ENCODE measurements at places on chromosomes 7 and 10. TPM values are rescaled to one million over a fixed set of nuclear protein-coding genes. Genes with fewer than 3 reads are reported as not detected.

The UCMA gene
- total RNA-seq = not detected

The LIPJ gene
- total RNA-seq = under 0.01 TPM

The STRIP2 gene
- 19.7 TPM for total RNA-seq

The SPDYE2 gene
- not detected for total RNA-seq

The CLCN1 gene
- under 0.01 TPM for total RNA-seq

The ANKRD61 gene
- total RNA-seq = not detected

The CYP2C8 gene
- 0.29 TPM for total RNA-seq

The ITPRID1 gene
- total RNA-seq = not detected

The PPP1R3C gene
- 73.4 TPM for total RNA-seq

The CCDC146 gene
- total RNA-seq = 5.1 TPM

The FOXP2 gene
- 3.8 TPM for total RNA-seq

The ZNF239 gene
- 4.7 TPM for total RNA-seq

The PRKRIP1 gene
- 14.5 TPM for total RNA-seq

The WNT8B gene
- not detected for total RNA-seq

The NAT16 gene
- total RNA-seq = not detected

The COL13A1 gene
- 1.8 TPM for total RNA-seq

The MAGI2 gene
- total RNA-seq = 24.8 TPM

The SAMD9L gene
- 17.7 TPM for total RNA-seq

The IFIT1 gene
- total RNA-seq = 19.7 TPM

The SRGN gene
- total RNA-seq = 344 TPM

The GIMAP6 gene
- 0.36 TPM for total RNA-seq

The ADAMTS14 gene
- total RNA-seq = 2.9 TPM

The MYL10 gene
- total RNA-seq = not detected

The TRIM50 gene
- not detected for total RNA-seq

The HKDC1 gene
- total RNA-seq = 2.9 TPM

The FRAT2 gene
- 9.4 TPM for total RNA-seq

The EFCAB10 gene
- not detected for total RNA-seq

The MGAM2 gene
- not detected for total RNA-seq

The MET gene
- 55.0 TPM for total RNA-seq

The DHX32 gene
- 52.8 TPM for total RNA-seq

The SKIDA1 gene
- total RNA-seq = 0.29 TPM

The KCNIP2 gene
- total RNA-seq = 1.4 TPM

The ANKRD30A gene
- total RNA-seq = not detected

The OR2A1 gene
- total RNA-seq = 0.36 TPM

The PRXL2A gene
- 5.1 TPM for total RNA-seq

The LRRC18 gene
- not detected for total RNA-seq

The HOXA4 gene
- total RNA-seq = 0.72 TPM

The VSIR gene
- 75.3 TPM for total RNA-seq

The VWA2 gene
- under 0.01 TPM for total RNA-seq

The AKR1C4 gene
- not detected for total RNA-seq

The LHFPL3 gene
- not detected for total RNA-seq

The ZNF736 gene
- total RNA-seq = 14.4 TPM

The BMPER gene
- total RNA-seq = 9.7 TPM

The TUBAL3 gene
- total RNA-seq = not detected

The EMX2 gene
- 0.88 TPM for total RNA-seq

The PON1 gene
- total RNA-seq = not detected

The NEURL1 gene
- under 0.01 TPM for total RNA-seq

The FAM171A1 gene
- 28.9 TPM for total RNA-seq

The TAC1 gene
- total RNA-seq = not detected

The NKX1-2 gene
- total RNA-seq = not detected

The LIPK gene
- total RNA-seq = not detected
